CD4-positive, alpha-beta T cell (primary cell): ENCODE measurements at places on chromosomes 6 and 20. TPM values are rescaled to one million over a fixed set of nuclear protein-coding genes. Genes with fewer than 3 reads are reported as not detected.

DNA sequence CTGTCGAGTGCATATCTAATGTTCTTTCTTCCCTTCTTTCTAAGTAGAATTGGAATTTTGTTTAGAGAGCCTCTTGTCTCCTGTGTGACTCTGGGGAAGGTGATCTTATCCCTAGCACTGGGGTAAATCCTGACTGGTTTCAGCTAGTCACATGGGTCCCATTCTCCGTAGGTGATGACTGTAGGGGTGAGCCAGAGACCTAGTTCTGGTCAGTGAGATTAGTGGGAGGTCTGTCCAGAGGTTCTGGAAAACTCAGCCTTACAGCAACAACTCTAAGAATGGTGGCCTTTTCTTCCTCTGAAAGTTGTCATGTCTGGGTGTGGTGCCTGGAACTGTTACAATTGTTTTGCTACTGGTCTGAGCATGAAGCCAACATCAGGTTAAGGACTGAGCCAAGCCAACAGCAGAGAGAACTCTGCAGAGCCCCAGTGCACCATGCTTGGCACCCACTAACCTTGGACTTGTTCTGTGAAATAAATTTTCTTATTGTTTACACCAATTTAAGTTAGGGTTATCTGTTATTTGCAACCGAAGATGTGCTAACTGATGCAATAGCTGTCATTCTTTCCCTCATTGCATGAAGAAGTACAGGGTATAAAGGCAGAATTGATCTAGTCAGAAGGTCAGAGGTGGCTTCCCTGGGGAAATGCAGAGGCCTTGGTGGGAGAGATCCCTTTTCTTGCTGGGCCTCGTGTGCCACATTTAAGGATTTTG is 56.8 kb upstream of the TULP4 start:
- no peak for DNase-seq

DNA sequence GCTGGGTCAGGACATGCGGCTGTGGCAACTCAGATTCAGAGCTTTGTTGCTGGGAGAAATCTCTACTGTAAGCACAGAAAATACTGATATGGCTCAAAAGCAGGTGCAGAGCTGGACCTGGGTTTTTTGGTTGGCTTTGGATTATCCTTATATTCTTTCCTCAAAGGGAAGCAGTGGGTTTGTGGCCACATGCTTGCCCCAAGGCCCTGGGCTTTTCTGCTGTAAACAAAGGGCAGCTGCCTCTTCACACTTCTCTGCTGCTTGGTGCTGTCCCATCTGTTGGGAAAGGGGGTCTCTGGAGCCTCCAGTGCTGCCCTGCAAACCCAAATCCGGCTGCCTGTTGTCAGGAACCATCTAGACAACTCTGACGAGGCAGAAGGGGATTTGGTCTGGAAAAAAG is 52.4 kb downstream of the ANKRD6 start:
- DNase-seq, result no peak

DNA sequence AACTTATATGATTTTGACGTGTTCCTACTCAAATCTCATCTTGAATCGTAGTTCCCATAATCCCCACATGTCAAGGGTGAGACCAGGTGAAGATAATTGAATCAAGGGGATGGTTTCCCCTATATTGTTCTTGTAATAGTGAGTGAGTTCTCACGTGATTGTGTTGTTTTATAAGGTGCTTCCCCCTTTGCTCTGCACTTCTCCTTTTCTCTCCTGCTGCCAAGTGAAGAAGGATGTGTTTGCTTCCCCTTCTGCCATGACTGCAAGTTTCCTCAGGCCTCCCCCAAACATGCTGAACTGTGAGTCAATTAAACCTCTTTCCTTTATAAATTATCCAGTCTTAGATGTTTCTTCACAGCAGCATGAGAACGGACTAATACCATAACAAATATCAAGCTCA is 83.2 kb downstream of the MANEA start:
- no peak for DNase-seq

DNA sequence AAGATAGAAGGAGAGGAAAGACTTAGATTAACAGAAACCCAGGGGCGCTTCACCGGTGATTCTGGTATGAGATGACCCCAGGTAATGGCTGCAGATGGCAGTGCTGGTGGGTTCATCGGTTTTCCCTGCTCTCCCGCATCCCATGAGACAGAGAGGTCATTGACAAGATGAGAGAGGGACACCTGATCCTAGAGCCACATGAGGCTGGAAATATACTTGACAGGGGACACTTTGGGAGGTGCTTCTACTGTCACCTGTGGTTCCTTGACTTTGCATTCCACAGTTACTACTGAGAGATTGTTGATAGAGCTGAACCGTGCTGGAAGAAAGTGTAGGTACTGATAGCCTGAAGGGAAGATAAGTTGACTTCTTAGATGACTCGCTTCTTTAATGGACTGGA is 74.3 kb downstream of the SYNDIG1 start:
- no peak for DNase-seq

GRCh38 chr6:121365536-121366521 is 31.5 kb upstream of the TBC1D32 start:
- no peak for DNase-seq

DNA sequence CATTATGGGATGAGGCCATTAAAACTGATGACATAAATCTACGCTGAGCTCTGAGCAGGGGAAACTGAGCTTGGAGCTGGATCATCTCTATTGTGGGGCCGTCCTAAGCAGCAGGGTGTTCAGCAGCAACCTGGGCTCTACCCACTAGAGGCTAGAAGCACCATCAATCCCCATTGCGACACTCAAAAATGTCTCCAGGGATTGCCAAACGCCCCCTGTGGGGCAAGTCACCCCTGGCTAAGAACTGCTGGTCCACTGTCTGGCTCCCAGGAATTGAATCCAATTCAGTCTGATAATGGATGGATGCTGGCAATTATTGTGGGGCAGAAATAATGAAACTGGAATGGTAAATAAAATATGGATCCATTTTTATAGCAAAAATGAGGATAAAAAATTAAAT is 38.2 kb downstream of the PMEPA1 start:
- DNase-seq, result no peak

GRCh38 chr6:99014061-99014460 is 66.3 kb upstream of the FBXL4 start:
- DNase-seq, result no peak

GRCh38 chr6:71345476-71346333 is 57.1 kb downstream of the OGFRL1 start:
- no peak for DNase-seq

GRCh38 chr6:148890652-148891404 is 144.0 kb downstream of the UST start:
- DNase-seq, result no peak

GRCh38 chr6:82364087-82365015 is 734 bp downstream of the TPBG start:
- DNase-seq, result no peak

GRCh38 chr6:135586388-135586787 is 88.8 kb upstream of the AHI1 start:
- no peak for DNase-seq

DNA sequence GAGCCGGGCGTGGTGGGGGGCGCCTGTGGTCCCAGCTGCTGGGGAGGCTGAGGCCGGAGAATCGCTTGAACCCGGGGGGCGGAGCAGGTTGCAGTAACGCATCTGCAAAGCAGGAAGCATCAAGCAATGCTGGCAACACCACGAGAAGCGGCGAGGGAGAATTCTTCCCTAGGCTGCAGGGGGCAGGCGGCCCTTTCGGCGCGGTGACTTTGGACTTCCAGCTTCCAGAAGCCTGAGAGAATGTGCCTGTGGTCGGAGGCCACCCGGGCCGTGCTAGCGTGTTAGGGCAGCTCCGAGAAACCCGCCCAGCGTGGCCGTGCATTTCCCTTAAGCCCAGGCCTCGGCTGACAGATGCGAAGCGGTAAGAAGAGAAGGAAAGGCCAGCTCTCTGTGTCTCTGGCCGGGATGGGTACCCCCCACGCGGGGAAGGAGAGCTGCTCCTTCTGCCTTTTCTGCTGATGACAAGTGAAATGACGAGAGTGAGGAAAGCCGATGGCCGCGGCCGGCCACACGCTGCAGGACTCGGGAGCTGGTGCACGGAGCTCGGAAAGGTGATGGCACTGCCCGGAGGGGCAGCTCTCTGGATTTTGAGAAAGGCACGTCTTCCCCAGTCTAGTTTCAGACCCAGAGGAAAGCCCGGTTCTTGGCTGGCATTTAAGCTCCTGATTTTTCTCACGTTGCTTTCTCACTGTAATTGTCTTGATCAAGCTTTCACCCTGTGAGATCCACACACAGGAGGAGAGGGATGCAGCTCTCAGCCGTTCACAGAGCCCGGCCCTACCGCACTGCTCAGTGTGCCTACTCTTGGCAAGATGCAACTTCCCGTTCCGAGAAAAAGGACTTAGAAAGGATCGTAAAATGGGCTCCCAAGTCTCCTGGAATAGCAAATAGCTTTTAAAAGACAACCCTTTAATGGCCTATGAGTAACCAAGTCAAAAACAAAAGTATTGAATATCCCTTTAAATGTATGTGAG is 68.3 kb upstream of the EXOC2 start:
- DNase-seq, result no peak

- DNase-seq, result peak; percentile 34
These were observed 42.6 kb downstream of the TRIM27 start for GRCh38 chr6:28880894-28881780.

DNA sequence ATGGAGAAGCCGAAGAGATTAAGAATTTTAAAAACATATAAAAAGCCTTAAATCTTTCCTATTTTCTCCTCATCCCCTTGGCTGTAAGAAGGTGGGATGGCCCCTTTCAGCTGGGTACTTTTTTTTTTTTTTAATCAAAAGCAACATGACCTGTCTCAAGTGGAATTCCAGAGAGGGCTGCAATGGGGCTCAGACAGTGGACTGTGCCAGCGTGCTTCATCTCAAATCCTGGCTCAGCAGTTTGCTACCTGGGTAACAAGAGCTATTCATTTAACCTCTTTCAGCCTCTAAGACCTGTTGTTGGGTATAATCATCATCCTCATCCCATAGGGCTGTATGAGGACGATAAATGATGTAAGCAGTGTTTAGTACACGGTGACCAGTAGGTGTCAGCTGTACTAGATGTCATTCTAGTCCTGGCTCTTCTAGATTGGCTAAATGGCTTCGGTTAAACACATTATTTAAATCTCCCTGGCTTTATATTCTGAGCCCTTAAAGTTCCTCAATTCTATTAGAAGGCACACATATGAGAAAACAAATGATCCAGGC is 6.9 kb upstream of the PPP1R3G start:
- DNase-seq, result no peak

DNA sequence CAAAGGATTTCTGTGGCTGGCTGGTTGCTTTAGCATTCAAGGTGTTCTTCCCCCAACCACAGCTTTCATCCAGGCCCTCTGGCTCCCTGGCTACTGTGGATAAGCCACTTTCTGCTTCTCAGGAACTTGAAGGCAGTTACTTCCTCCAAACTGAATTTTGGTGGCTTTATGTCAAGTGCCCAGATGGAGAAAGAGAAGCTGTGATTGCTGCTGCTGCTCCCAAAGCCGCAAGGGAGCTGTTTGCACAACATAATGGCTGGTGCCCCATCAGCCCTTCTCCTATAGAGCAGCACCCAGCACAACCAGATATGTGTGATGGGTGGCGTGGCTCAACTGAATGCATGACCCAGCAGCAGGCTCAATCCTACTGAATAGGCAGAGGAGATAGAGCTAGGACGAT is 465.2 kb downstream of the MAFB start:
- no peak for DNase-seq

DNA sequence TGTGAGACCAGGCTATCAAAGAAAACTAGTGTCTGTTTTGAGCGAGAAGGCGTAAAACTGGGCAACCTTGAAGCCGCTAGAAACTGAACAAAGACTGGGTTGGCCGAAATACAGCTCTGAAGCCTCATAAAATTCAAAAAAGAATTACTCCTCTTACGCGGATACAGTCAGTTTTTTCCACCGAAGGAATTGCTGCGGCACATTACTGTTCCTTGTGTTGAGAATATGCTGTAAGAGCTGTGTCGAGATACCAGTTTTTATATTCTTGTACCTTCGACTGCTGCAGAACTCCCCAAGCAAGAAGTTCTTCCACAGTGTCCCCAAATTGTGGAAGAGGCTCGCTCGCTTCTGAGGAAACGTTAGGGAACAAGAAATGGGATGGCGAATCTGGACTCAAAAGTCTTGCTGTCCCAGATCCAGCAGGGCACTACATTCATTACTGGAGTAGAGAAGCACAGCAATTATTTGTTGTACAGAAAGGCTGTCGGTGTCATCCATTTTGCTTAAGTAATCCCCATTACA is 523 bp upstream of the COX7A2 start:
- DNase-seq, result no peak

GRCh38 chr6:111541026-111541681 is 58.1 kb upstream of the REV3L start:
- DNase-seq, result no peak

GRCh38 chr20:47036091-47036870 is 141.6 kb downstream of the EYA2 start:
- no peak for DNase-seq

DNA sequence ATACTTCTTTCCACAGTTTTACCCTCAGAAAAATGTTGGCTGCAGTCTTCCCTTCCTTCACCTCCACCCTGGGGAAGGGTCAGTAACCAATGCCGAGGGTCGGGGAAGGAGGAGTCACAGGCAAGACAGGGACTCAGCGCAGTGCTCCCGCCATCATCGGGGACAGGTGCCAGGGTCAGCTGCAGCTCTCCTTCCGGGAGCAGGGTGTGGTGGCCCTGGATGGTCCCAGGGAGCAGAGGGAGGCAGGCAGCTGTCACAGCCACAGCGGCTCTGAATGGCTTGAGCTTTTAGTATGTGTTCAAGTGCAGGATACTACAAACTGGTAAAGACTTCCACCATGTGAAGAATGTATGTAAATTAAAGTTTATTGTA is 26.0 kb upstream of the PI16 start:
- DNase-seq, result no peak

Gene SERINC3
- 40.2 TPM for total RNA-seq

Gene IP6K3
- not detected for total RNA-seq

Gene CRISP3
- not detected for total RNA-seq

Gene ISM1
- total RNA-seq, result 1.1 TPM

Gene MUC21
- total RNA-seq, result not detected

Gene FAM83B
- total RNA-seq, result not detected

Gene SESN1
- total RNA-seq, result 95.9 TPM
